ENCODE measurements at places on chromosomes 11 and 22.
A peak's percentile ranks its signal among the peaks of the same experiment; 100 is the strongest.

GRCh38 chr11:38226684-38227083 lies 1628.6 kb upstream of the RAG2 start:
- DNase-seq = no peak

GRCh38 chr22:31477329-31477728 lies 12.3 kb downstream of the EIF4ENIF1 start:
- no peak for DNase-seq

GRCh38 chr11:126501641-126502040 lies 146.2 kb downstream of the ST3GAL4 start:
- DNase-seq = no peak

GRCh38 chr11:19853016-19853415 lies 140.4 kb downstream of the NAV2 start:
- no peak for DNase-seq

DNA sequence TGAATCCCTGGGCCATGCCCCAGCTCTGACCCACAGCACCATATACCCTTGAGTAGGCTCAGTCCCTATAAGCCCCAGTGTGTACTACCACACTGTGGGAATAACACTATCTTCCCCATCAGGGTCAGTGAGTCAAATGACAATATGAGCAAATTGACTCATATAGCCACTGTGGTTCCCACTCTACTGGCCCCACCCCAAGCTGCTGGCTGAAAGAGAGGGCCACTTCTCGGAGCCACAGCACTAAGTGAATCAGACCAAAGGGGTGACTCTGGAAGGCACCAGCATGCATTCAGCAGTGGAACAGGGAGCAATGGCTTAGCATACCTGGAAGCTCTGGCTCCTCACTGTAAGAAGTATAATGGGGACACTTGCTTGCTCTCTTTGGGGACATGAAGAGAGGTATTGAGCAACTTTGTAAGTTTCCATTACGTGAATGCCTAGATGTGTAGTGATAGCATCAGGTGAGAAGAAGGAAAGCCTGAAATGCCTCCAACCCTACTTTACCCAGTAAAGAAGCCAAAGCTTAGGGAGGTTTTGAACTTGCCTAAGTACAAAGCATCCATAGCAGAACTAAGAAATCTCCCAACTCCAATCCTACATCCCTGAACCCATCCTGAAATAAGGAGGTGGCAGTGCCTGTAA lies 13.5 kb downstream of the CD59 start:
- DNase-seq = no peak

DNA sequence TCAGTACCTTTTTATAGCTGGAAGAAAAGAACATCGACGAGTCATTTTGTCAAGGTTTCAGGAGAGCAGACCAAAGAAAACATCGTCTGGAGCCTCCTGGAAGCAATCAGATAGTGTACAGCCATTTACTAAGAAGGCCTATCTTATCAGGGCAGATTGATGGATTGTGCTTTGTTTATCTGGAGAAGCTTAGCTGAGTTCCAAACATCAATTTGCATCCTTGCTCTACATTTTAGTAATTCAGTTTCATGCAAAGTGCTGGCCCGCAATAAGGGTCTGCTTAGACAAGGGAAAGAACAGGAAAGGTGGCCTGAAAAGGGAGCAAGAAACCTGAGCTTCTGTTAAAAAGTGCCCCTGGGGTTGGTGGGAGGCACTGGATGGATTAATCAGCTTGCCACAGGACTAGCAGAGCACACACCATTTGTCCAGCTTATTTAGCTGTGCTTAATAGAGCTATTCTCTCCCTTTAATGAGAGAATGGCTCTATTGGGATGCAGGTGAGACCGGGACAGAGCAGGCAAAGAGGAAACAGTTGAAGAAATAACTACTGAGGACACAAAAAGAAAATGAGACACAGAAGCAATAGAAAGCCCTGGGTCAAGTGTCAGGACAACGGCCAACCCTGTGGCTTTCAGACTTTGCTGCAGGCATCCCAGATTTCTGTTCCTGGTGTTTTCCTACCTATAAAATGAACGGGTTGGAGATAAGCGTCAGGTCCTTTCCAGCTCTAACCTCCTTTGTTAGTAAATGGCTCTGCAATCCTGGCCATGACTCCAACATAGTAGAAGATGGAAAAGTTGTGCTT lies 122.1 kb upstream of the TTC12 start:
- no peak for DNase-seq

GRCh38 chr22:49788504-49788903 lies 39.2 kb downstream of the BRD1 start:
- no peak for DNase-seq

DNA sequence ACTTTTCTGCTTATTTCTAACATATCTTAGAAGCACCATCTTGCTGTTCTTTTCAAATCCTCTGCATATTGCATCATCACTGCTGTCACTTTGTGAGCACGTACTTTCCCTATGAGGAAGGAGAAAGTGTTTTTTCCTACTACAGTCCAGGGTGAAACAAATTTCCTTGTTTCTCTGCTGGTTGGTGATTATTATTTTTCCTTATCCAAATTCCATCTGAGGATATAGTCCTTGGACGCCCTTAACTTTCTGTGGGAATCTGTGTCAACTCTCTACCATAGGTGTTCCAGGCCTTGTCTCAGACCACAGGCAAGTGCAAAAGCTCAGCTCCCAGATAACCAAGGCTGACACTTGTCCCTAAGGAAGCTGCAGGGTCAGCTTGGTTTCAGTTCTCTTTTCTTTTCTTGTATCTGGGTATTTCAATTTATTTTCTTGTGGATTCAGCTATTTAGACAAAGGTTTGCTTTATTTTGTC lies 29.4 kb upstream of the LYVE1 start:
- DNase-seq = no peak

- no peak for DNase-seq
Measured at GRCh38 chr22:28450109-28450508, 229.5 kb downstream of the TTC28 start.

DNA sequence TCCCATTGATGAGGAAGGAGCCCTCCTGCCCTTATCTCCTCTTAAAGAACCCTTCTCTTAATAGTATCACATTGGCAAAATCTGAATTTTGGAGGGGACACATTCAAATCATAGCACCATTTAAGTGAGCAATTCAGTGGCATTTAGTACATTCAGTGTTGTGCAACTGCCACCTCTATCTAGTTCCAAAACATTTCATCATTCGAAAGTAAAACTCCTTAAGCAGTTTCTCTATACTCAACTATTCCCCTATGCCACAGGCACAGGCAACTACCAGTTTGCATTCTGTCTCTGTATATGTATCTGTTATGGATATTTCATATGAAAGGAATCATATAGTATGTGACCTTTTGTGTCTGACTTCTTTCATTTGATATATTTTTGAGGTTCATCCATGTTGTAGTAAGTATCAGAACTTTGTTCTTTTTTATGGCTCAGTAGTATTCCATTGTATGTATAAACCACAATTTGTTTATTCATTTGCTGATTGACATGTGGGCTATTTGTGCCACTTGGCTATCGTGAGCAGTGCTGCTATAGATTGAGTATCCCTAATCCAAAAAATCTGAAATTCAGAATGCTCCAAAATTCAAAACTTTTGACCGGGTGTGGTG lies 22.9 kb downstream of the FAR1 start:
- no peak for DNase-seq

DNA sequence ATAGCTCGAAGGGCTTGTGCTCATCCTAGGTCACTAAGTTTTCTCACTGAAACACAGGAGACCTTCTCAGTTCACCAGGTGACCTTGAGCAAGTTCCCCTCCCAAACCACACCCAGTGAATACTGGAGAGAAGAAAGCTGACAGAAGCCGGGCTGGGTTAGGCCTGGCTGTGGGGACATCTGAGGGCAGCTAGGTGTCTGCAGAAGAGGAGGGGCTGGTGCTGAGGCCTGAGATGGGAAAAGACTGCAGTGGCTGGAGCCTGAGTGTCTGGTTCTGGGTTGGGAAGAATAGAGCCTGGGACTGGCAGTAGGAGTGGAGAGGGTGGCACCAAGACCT lies 602 bp upstream of the INPP5J start:
- no peak for DNase-seq

DNA sequence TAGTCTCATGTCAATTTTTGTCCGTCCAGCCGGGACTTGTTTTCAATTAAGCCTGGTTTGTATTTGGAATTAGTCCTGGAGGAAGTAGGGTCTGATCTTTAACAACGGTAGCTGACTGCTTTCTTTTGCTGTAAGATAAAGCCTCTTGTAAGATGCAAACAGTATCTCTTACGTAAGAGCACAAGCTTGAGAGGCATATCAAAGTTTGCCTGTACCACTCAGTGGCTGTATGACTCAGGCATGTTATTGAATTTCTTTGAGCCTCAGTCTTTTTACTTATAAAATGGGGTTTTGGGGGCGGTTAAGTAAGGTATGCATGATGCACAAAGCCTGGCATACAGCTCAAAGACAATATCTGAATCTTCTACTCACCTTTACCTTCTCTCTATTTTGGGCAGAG lies 198.4 kb upstream of the NARS2 start:
- DNase-seq = no peak

DNA sequence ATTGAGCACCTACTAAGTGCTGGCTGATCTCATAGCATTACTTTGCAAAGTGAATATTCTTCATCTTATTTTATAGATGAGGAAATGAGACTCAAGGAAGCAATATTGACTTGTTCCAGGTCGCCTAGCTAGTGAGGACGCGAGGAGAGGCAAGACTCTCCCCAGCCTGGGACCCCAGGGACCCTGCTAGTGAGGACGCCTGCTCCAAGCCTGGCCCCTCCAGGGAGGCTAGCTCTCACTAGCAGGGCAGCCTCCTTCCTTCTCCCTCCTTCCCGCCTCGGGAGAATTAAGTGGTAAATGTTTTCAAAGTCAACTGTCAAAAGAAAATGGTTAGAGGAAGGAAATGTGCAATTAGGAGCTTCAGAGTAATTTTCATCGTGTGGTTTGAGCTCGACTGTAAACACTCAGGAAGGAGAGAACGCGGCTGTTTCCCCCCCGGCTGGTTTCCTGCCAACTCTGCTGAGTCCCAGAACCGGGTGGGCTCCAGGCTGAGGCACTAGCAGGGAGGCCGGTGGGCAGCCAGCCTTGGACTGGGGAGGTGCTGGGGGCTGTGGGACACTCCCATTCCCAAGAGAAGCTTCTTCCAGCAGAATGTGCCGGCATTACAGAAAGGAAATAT lies 17.9 kb downstream of the MYEOV start:
- no peak for DNase-seq

GRCh38 chr22:21942407-21943343 lies 10.0 kb downstream of the PPM1F start:
- DNase-seq = peak; percentile 47

- no peak for DNase-seq
Measured at GRCh38 chr11:69841859-69842698, 22.9 kb upstream of the FGF3 start.

GRCh38 chr11:93784935-93785360 lies 866 bp downstream of the MED17 start:
- no peak for DNase-seq

DNA sequence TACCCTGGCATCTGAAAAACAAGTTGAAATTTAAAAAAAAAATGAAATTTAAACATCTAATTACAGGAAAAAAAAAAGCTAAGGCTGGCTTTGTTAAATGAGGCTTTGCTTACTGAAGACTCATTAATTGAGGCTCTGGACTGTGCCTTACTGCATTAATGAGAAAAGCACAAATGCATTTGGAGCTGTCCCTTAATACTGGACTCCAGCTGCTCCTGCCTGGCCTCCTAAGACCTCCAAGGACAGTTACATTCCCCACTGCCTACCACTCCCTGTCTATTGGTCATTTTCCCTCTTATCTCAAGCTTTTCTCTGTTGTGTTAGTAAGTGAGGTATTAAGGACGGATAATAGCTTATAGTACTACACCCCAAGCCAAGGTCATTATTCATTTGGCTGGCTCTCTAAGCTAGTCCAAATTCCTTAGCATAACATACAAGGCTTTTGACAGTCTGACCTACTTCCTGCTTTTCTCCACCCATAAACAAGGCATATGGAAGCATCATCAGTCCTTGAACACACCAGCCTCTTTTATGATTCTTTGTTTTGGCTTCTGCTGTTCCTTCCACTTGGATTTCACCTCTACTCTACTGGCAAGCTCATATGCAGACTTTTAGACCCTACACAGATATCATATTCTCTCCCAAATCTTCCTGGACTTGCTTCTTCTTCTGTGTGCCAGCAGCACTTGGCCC lies 62.5 kb downstream of the USP35 start:
- DNase-seq = no peak

DNA sequence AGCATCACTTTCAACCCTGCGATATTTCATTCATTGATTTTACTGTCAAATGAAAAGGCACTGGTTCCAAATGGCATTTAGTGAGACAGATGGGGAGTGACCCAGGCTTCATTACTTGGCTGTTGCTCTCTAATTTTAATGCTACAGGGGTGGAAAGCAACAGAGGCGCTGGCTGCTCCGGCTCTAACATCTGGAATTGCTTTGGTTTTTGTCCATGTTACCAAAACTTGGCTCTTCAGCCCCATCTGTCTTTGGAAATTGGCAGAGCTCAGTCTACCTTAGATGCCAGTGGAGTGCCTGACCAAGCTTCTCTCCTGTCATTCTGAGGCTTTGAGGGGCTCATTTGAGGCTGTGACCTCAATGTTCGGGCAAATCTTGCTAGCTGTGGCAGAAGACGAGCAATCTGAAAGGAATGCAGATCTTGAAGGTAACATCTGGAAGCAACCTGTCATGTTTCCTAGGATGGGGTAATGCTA lies 409.5 kb upstream of the SYN3 start:
- no peak for DNase-seq

- no peak for DNase-seq
Measured at GRCh38 chr11:2175659-2176058, 4.0 kb upstream of the TH start.

GRCh38 chr11:112453601-112454577 lies 193.2 kb upstream of the PLET1 start:
- DNase-seq = no peak

GRCh38 chr11:12274056-12274455 lies 103.3 kb upstream of the PARVA start:
- DNase-seq = no peak

- peak; percentile 8 for DNase-seq
Measured at GRCh38 chr11:59802639-59803176, 7.9 kb downstream of the MRPL16 start.

DNA sequence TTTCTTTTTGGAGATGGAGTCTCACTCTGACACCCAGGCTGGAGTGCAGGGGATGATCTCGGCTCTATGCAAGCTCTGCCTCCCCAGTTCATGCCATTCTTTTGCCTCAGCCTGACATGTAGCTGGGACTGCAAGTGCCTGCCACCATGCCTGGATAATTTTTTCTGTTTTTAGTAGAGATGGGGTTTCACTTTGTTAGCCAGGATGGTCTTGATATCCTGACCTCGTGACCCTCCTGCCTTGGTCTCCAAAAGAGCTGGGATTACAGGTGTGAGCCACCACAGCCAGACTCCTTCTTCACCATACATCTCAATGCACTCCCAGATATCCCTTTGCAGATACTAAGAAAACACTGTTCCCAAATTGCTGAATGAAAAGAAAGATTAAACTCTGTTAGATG lies 224.3 kb downstream of the OR4A5 start:
- no peak for DNase-seq
